ENCODE measurements at places on chromosomes 1 and 21.

GRCh38 chr1:28737307-28738132 is 780 bp downstream of the YTHDF2 start:
- DNase-seq, result no peak

DNA sequence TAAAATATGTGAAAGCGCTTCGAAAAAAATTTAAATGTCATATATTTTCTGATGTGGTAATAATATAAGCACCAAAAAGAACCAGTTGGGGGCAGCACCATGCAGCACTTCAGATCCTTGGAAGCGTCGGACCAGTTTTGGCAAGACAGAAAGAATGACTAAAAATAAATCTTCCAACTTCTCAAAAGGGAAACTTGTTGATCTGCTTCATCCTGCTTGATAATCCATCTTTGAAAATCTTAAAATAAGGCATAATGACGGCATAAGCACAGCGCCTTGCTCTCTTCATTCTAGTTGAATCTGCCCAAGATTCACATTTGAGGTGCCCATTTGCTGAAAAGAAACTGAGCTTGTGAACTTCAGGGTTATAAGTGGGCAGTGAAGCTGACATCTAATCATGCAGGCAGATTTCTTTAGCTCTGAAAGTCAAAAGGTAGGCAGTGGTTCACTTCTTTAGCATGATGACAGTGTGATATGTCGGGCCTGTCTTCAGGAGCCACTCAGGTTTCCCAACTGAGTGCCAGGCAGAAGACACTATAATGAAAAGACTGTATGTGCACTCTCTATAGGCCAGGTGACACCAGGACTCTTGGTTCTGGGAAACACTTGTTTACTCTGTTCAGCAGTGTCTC is 19.8 kb upstream of the MUTYH start:
- peak; percentile 40 for DNase-seq

DNA sequence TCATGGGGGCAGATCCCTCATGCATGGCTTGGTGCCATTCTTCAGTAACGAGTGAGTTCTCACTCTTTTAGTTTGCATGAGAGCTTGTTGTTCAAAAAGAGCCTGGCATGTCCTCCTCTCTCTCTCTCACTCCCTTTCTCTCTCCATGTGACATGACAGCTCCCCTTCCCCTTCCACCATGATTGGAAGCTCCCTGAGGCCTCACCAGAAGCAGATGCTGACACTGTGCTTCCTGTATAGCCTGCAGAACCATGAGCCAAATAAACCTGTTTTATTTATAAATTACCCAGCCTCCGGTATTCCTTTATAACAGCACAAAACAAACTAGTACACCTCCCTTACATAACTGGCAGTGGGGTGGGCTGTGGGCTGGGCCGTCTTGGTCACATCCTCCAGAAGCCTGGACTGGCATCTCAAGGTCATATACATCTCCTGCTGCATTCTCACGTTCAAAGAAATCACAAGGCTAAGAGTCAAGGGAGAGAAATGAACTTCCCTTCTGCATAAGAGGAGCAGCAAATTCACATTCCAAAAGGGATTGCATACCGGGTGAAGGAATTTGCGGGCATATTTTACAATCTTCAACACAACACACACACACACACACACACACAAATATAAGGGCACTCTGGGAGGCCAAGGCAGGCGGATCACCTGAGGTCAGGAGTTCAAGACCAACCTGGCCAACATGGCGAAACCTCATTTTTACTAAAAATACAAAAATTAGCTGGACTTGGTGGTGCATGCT is 2.3 kb upstream of the CCSAP start:
- no peak for DNase-seq

DNA sequence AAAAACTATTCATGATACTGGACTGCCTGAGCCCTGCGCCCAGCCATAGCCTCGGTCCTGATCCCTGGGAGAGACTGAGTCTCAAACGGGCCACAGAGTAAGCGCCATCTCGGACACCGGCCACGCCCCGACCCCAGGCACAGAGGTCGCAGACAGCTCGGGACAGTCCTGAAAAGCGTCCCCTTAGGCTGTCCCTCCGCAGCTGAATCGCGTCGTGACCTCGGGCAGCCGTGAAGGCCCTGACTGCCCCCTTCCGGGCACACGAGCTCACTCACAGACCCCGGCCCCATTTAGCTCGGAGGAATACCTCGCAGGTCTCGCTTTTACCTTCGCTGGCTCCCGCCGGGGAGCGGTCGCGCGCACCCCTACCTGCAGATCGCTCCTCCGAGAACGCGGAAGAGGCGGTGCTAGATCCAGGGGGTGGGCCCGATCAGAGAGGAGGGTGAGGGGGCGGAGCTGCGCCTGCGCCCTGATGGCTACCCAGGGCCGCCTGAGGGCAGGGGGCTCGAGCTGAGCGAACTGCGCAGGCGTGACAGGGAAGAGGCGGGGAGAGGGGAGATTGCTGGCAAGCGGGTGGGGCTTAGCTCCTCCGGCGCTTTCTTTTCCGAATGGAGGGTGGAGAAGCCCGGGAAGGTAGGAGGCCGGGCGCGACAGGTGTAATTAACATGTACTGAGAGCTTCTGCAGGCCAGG is at the start of gene MKNK1:
Gene MKNK1, minus strand, starts transcription at position 411 of the 692 bp plus-strand sequence. CDS start 20,941 bp downstream, outside the sequence.
- peak; percentile 86 for DNase-seq

DNA sequence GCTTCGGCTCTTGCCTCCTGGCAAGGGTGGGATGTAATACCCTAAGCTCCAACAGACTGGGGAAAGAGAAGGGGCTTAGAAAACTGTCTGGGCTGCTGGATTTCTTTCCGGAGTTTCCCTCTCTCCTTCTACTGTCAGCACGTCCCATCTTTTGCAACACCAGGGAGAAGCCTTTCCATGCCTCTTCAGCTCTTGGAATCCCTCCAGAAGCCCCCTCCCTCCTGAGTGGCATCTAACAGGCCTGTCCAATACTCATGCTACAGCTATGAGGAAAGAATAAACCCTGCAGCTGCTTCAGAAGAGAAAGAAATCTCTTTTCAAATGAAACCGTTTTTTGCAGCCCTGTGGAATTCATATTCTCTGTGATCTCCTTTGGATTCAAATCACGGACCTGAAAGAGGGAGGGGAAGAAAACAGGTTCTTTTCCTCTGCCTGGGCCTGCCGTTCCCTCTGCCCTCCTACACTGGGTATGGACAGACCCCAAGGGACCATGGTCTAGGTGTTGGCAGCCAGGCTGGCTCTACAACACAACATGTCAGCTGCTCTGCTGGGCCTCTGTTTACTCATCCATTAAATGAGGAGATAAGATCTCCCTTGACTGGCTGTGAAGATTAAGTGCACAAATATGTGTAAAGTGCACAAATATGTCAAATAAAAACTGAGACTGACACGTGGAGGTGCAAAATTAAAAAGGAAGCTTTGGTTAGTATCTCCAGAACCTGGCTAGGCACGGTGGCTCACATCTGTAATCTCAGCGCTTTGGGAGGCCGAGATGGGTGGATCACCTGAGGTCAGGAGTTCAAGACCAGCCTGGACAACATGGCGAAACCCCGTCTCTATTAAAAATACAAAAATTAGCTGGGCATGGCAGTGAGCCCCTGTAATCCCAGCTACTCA is 6.0 kb upstream of the CAPN2 start:
- DNase-seq, result peak; percentile 71
